ENCODE measurements at places on chromosomes 16 and 17.
A peak's percentile ranks its signal among the peaks of the same experiment; 100 is the strongest.

DNA sequence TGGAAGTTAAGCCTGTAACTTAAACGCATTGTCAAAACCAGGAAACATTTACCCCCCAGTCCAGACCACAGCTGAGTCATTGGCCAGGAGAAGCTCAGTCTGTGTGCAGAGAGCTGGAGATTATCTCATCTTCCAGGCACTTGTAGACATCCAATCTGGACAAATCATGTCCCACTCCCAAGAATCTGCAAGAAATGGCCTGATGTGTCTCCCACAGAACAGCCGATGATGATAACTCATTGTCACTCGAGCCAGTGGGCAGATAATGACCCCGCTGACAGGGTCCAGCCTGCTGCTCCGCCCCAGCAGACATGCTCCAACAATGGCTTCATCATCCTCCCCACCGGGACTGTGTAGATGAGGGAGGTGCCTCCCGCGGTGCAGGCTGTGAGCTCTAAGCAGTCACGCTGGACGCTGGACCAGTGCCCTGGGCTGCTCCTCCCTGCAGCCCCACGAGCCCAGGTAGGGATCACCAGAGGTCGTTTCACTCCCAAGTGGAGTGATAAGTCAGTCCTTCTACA, 322.5 kb downstream of the C16orf95 start:
- DNase-seq: no peak

- DNase-seq: no peak
Measured at GRCh38 chr17:2351269-2351668, 14.0 kb downstream of the SGSM2 start.

DNA sequence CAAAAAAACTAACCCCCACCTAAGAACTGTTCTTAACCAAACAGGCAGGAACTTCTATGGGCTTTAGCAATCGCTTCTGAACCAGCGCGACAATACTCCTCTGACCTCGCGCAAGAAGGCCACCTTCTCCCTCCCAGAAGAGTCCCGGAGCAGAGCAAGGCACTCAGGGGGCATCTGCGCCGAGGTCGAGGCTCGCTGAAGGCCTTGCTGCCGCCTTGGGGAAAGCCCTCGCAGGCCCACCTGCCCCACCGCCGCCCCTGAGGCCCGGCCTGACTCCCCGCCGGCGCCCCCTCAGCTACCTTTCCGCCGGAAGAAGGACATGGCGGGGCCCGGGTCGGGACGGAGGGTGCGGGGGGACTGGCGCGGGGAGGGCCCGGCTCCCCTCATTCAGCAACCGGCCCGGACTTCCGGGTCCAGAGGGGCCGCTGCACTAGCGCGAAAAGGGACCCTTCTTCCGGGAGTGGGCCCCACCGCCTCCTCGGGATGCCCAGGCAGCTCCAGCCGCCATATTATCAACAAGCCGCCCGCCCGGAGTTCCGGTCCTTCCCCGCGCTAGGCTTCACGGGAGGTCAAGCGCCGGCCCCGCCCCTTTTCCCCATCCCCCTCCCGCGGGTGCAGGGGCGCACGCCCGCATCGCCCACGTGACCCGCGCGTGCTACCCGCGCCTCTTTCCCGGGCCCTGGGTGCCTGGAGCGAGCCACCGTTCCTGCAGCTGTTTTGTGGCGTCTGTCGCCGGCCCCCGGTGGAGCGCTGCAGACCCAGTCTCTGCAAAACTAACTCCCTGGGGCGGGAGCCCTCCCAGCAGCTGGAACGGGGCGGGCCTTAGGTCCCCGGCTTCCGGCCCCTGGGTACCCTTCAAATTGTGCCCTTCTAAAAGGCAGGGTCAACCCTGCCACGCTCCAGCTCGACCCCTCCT, at the start of gene AKAP10:
Gene AKAP10, minus strand, starts transcription at position 536 of the 916 bp plus-strand sequence. Its CDS starts 149 bp downstream, at position 387.
- peak; percentile 91 for DNase-seq

GRCh38 chr17:77425791-77426641, 285.2 kb downstream of the SEC14L1 start:
- DNase-seq: no peak

GRCh38 chr16:23194497-23195221, 12.1 kb downstream of the SCNN1G start:
- no peak for DNase-seq

DNA sequence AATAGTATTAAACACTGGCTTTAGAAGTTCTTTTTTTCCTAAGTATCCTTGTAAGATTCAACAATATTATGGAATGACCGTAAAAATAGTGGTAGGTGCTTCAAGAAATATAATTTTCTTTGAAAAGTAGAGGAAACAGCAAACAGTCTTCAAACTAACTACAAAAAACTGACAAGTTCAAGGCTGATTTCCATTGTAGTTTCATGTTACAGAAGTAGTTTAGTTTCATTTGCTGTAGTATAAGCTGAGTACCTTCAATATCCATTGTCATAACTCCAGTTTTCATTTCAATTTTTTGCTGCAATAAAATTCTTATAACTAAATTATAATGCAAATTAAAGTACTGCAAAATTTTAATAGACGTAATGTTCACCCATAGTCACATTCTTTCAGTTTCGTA, 19.3 kb downstream of the PHKB start:
- no peak for DNase-seq

DNA sequence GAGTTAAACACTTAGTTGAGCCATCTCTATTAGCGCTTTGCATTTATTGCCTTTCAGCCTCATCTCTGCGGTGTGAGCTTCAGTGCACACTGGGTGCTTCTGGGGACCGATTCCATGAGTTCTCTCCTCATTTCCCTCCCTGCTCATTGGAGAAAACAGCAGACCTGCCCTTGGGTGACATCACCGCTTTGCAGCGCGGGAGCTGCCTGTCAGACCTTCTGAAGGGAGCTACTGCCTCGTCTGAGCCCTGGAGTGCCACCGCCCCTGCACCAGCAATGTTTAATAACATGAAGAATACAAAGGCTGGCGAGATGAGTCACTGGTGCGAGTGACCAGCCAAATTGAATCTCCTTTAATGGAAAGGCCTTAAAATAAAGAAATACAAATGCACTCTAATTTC, 30.2 kb upstream of the CPPED1 start:
- DNase-seq: no peak

DNA sequence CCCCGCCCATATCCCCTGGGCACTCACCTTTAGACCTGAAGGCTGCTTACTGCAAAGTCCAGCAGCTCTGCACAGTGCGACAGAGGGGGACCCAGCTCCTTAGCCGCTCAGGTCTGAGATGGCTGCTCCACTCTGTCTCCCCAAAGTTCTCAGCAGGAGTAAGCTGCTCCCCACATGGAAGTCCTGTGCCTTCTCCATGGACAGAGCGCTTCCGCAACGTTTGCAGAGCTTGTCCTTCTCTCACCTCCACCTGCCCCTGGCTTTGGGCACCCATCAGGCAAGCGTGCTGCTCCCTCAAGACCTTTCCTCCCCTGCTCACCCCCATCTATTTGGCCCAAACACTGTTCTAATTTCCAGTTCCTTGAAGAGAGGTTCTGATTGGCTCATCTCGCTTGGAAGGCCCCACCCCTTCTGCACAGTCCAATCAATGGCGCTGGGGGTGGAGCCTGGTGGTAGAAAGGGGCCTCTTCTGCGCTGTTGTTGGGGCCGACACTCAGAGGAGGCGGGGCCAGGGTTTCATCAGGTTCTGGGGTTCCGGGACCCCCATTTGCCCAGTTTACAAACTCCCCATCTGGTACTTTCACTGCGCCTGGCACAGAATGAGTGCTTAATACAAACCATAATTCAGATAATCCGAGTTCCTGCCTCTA, 137.2 kb downstream of the CYLD start:
- peak; percentile 42 for DNase-seq
